ENCODE measurements at places on chromosomes 13 and 19. TPM values are rescaled to one million over a fixed set of nuclear protein-coding genes. Genes with fewer than 3 reads are reported as not detected.

KASH5 gene
- total RNA-seq = 0.37 TPM

BRCA2 gene
- 47.2 TPM for total RNA-seq

ZNF345 gene
- 4.1 TPM for total RNA-seq

OR4F17 gene
- not detected for total RNA-seq

TNFSF13B gene
- total RNA-seq = 9.2 TPM

SULT2B1 gene
- 0.24 TPM for total RNA-seq

TDRD12 gene
- total RNA-seq = 0.26 TPM

GTF2F2 gene
- 37.8 TPM for total RNA-seq

ZIM2 gene
- 4.6 TPM for total RNA-seq

GJB6 gene
- total RNA-seq = not detected

ZNF30 gene
- 5.2 TPM for total RNA-seq

DAND5 gene
- total RNA-seq = 0.17 TPM

FAM216B gene
- total RNA-seq = not detected

ZSCAN5C gene
- total RNA-seq = not detected

GPR183 gene
- not detected for total RNA-seq

PBX4 gene
- 3.1 TPM for total RNA-seq

SMAD9 gene
- total RNA-seq = 23.3 TPM

LRRC4B gene
- total RNA-seq = 23.1 TPM

MBD3L3 gene
- total RNA-seq = 9.0 TPM

KLK4 gene
- not detected for total RNA-seq

LRRC8E gene
- 0.79 TPM for total RNA-seq

CEACAM16 gene
- total RNA-seq = not detected

ZNF625 gene
- 9.1 TPM for total RNA-seq

MEIOSIN gene
- not detected for total RNA-seq

FGF14 gene
- total RNA-seq = 20.4 TPM

ZNF829 gene
- total RNA-seq = 5.0 TPM

PRTN3 gene
- not detected for total RNA-seq

ZNF579 gene
- 27.5 TPM for total RNA-seq

ZNF90 gene
- 0.41 TPM for total RNA-seq

SELENOV gene
- total RNA-seq = not detected

SERTM1 gene
- total RNA-seq = 53.5 TPM

GPC5 gene
- 0.21 TPM for total RNA-seq

ICAM5 gene
- total RNA-seq = 6.9 TPM

MIR17HG gene
- 13.7 TPM for total RNA-seq

CYP4F2 gene
- not detected for total RNA-seq

ZNF700 gene
- 10.9 TPM for total RNA-seq

GSX1 gene
- total RNA-seq = not detected

ZNF418 gene
- total RNA-seq = 22.9 TPM

FFAR1 gene
- not detected for total RNA-seq

CPAMD8 gene
- total RNA-seq = 1.0 TPM

PALM gene
- 21.2 TPM for total RNA-seq

NCR1 gene
- total RNA-seq = not detected

URAD gene
- not detected for total RNA-seq

SLC5A5 gene
- not detected for total RNA-seq

Data from A673 (cell line).